Right hindlimb (tissue), 1 donor: ENCODE measurements at places on chromosomes 5 and 9.

DNA sequence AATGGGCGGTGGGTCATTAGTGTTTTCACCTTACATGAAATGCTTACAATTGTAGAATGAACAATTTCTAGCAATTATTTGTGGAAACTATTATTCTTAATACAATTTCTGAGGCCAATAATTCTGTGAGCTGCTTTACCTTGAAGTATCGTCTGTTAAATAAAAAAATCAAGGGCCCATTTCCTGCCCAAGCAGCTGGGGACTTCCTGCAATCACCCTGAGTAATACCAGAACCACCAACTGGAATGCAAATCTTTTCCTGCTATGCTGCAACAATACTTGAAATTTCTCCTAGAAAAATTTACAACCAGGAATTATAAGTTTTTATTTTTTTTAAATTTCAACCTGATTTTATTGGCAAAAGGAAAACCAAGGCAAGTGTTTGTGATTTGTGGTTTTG lies 52.6 kb downstream of the ADAMTS16 start:
- no peak for DNase-seq

DNA sequence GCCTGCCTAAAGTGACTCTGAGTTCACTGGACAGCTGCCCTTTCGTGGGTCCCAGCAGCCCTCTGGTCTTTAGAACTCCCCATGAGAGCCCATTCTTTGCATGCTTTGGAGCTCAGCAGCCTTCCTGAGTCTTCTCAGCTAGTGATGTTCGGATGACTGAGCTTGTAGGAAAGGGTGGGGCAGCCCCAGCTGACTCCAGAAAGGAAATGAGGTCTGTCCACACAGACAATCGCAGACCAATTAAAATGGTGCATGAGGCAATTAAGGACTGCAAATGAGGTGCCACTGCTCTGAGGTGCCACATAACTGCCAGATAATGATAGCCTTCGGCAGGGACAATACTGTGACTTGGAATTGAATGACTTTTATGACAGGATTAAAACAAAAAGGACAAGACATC lies 25.4 kb upstream of the TOMM5 start:
- DNase-seq: no peak

GRCh38 chr9:107886826-107887225 lies 397.3 kb upstream of the KLF4 start:
- DNase-seq: no peak

DNA sequence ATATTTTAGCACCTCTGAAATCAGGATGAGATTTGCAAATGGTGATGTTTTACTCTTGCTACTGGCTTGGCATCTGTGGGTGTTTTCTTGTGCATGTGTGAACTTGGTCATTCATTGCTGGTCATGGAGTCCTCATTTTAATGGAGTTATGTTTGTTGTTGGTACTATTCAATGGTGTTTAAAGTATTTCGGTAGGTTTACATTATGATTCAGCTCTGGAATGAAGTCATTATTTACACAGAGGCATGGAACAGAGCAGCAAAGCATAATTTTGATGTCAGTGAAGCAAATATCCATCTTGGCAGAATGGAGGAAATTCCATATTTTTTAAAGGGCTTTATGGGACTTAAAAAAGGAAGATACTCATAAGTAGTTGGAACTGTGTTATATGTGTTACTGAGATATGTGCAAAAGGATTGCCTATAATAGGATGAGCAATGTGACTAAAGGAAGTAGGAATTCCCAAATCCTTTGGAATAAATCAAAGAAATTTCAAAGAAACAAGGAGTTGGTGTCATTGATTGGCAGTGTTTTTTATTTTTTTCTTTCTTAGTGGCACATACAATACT lies 147.4 kb downstream of the ACTBL2 start:
- no peak for DNase-seq

GRCh38 chr5:170109059-170110031 lies 3.6 kb downstream of the FOXI1 start:
- DNase-seq: no peak

- no peak for DNase-seq
Measured at GRCh38 chr9:33024126-33024965, 727 bp upstream of the DNAJA1 start.

- DNase-seq: no peak
Measured at GRCh38 chr9:37243588-37244345, 123.4 kb downstream of the ZCCHC7 start.

GRCh38 chr9:70079417-70080037 lies 35.9 kb downstream of the MAMDC2 start:
- no peak for DNase-seq

- no peak for DNase-seq
Measured at GRCh38 chr9:28410411-28410810, 837.1 kb upstream of the C9orf72 start.

DNA sequence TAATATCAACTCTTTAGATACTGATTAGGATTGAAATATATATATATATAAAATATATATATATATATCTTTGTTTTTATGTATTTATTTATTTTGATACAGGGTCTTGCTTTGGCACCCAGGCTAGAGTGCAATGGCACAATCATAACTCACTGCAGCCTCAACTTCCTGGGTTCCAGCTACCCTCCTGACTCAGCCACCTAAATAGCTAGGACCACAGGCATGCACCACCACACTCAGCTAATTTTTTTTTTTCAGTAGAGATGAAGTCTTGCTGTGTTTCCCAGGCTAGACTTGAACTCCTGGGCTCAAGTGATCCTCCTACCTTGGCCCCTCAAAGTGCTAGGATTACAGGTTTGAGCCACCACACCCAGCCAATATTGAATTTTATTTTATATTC lies 20.6 kb upstream of the CDH6 start:
- DNase-seq: no peak

- DNase-seq: peak; percentile 39
Measured at GRCh38 chr9:101119206-101119819, 90.8 kb downstream of the PLPPR1 start.

- no peak for DNase-seq
Measured at GRCh38 chr9:77016121-77016525, 3.3 kb upstream of the FOXB2 start.

DNA sequence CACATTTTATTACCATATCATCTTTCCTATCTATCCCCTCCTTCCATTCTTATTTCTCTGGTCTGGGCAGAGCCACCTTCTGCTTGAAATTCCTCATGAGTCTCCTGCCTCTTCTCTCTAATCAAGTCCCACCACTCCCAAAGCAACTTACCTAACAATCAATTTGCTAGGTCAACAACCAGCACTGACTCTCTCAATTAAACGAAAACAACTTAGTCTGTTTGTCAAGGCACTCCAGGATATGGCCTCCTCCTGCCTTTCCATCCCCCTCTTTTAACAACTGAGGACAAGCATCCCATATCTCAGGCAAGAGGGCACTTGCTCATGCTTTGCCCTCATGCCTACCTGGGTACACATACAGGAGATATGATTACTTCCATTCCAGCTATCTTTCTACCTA lies 47.4 kb downstream of the HCN1 start:
- no peak for DNase-seq

- no peak for DNase-seq
Measured at GRCh38 chr5:41339339-41339738, 126.0 kb upstream of the C6 start.

DNA sequence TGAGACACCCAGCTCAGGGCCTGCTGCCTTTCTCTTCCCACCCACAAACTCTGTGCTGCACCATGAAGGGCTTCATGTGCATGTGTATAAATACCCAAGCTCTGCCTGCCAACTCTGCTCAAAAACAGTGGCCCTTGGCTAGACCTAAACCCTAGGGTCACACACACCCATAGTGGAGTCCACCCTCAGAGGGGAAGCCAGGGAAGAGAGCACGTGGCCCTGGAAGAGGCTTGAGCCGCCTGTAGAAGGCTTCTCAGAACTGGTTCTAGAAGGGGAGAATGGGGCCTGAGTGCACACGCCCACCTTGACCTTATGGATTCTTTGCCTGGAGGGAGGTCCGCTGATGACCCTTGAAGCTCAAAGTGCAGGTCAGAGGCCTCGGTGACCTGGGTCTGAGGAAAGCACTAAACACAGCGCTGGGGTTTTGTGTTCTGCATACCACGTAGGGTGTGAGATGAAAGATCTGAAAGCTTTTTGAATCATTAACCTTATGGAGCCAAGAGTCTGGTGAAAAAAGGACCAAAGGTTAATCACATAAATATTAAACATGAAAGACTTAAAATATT lies 60.6 kb downstream of the CYFIP2 start:
- no peak for DNase-seq

DNA sequence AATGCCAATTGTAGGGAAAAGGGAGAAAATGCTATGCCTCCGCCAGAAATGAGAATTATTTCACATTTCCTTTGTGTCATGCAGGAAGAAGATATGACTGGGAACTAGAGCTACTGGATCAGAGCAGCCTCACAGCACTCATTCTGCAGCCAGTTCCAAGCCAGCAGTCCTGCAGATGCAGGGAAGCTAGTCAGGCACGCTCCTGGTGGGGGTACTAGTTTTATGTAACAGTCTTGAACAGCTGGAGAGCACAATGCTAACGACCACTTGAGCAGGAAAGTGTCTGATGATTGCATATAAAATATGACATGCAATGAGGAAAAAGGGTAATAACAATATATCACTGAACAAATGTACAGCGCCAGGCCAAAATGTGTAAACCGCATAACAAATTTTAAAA lies 21.7 kb downstream of the CDH10 start:
- DNase-seq: peak; percentile 68

DNA sequence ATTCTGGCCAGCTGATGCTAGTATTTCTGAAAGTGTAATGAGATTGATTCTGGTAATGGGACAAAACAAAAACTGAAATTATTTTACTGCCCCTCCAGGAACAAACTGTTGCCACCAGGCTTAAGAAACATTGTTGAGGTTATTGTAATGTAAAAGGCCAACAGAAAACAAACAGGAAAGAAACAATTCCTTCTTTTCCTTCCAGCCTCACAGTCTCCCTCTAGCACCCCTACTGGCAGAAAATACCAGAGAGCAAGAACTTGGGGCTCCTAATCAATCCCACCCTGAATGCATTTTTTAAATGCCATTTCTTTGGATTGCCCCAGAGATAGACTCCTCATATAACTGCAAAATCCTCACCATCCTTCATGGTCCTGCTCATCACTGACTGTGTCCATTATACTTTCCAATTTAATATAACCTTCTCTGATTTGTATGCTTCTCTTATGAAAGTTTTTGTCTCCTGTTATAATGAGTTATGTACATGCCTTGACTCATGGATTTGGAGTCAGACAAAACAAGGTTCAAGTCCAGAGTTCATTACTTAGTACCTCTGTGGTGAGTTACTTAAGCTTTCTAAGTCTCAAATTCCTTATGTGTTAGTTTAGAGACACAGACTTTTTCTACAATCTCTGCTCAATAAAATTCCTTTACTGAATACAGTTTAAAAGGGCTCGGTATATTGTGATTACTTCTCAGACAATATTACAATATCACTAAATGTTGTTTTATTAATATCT lies 157.9 kb upstream of the FBN2 start:
- no peak for DNase-seq

GRCh38 chr5:179905161-179905560 lies 2.5 kb downstream of the TBC1D9B start:
- DNase-seq: no peak

DNA sequence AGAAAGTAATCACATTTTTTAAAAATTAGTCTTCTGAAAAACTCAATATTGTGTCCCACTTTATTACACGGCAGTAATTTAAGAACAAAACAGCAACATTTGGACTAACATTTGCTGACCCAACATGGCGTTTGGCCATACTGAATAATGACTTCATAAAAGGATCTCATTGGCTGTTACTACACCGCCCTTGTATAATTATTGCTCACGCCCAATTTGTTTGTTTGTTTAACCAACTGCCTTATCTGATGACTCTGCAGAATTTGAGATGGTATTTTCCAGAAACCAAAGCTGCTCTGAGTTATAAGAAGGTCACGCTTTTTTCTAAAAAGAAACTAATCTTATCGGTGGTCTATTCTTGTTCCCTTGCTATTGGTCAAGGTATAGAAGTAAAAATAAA lies 200.2 kb upstream of the TARS1 start:
- no peak for DNase-seq

DNA sequence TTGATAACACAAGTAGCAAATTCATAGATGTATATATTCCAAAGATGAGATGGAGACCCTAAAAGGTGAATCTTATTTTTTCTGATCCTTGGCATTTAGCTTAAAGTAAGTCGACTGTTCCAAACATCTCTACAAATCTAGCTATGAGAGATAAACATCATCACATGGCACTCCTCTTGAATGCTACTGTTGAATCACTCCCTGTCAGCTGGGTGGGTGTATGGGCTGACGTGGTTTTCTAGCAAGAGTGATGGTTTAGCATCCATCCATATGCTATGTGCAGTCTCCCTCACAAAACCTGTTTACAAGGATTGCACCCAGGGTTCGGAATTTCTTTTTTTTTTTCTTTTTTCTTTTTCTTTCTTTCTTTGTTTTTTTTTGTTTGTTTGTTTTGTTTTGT lies 13.8 kb downstream of the ACO1 start:
- no peak for DNase-seq

DNA sequence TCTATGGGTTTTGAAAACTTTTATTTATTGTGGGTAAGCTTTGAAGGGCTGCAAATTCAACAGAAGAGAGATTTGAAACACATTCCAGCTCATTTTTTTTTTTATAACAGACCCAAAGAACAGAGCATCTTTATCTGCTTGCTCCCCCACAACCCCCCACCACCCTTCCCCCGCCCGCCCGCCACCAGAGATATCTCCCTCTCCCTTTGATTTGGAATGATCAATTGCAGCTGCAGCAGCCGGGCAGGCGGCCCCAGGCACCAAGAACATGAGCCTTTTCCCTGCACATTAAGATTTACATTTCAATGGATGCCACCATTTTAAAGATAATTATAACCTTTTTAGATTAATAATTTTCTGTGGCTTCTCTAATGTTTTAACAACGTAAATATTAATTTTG lies 510.9 kb downstream of the ZNF608 start:
- DNase-seq: no peak

DNA sequence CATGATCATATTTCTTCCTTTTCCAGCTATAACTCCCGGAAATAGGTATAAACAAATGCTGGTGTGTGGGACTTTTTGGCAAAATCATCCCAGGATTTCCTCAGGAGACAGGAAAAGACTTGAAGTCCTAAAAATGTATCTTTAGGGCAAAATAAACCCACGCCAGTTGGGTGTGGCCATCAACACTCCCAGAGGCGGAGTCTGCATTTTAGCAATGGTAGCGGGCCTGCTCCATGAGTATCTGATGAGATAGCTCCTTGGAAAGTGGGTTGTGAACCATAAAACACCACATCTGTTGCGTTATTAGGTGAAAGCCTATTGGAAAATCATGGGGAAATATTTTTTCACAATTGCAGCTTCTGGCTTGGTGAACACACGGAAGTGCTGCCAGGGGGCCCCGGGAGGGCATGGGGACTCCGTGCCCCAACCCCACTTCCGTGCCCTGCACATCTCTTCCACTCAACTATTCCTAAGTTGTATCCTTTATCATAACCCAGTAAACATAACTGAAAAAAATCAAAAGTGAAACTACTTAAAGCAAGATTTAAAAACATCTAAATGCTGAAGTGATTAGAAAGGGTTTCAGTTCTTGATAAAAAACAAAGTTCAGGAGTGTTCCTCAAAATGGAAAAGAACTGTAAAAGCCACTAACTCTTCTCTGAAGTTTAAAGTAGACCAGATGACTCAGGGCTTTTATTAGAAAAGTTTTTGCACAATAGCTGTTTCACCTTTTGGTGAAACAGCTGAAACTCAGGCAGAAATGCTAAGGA lies 111.2 kb downstream of the LRRC70 start:
- DNase-seq: no peak

- DNase-seq: no peak
Measured at GRCh38 chr9:18371621-18372020, 102.3 kb upstream of the ADAMTSL1 start.

GRCh38 chr9:101148344-101148743 lies 119.8 kb downstream of the PLPPR1 start:
- DNase-seq: no peak
